Stimulated activated CD8-positive, alpha-beta memory T cell treated with anti-CD3 and anti-CD28 coated beads, Interleukin-4, amount 100 ng/mL, for 4 hours (primary cell): ENCODE measurements at places on chromosomes 16 and 17.

DNA sequence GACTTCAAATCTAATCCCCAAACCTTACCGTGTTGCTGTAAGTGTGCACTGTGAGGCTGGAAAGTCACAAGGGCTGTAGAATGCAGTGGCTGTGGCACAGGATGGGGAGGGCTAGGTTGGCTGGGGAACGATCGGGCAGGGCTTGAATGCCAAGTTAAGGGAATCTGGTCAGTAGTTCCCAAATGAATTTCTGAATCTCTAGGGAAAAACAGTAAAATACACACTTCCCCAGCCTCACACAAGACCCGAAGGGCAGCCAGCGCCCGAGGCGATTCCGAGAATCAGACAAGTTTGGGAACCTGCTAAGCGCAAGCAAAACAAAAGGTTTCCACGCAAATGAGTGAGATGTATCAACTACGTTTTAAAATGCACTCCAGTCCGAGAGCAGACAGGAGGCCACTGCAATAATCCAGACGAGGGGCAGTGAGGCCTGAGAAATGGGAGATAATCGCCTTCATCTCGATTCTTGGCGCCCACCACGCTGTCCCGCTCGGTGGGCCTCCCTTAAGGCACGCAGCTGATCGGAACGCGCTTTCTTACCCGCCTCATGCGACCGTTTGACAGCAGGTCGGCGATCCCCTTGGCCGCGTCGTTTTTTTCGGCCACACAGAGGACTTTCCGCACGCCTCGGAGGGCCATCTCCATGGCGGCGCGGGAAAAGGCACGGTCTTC is 599 bp downstream of the TOP3A start:
- DNase-seq: no peak

DNA sequence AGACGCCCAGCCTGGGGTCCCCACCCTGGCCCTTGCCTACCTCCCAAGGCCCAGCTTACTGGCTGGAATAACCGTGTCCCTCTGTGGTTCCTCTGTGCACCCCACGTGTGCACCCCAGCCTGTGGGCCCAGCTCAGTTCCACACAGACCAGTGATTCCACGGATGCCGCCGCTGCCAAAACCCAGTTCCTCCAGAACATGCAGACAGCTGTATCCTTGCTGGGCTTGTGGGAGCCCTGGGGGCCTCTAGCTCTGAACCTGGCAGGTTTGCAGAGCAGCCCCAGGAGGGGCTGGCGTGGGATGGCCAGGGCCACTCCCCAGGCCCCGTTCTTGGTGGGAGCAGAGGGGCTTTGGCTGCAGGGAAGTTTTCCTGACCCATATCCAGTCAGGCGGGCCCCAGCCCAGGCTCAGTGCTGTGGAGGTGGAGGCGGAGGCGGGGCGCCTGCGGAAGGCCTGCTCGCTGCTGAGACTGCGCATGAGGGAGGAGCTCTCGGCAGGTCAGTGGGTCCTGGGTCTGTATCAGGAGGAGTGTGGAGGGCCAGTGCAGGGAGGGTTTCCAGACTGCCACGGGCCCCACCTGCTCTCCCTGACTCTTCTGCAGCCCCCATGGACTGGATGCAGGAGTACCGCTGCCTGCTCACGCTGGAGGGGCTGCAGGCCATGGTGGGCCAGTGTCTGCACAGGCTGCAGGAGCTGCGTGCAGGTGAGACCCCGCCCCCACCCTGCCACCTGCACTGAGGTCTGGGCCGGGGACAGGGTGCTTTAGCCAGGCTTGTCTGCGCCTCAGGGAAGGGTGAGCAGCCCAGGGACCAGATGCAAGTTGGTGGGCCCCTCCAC is 2.3 kb downstream of the TEDC2 start:
- no peak for DNase-seq

GRCh38 chr16:79651363-79651762 is 50.8 kb upstream of the MAF start:
- no peak for DNase-seq

DNA sequence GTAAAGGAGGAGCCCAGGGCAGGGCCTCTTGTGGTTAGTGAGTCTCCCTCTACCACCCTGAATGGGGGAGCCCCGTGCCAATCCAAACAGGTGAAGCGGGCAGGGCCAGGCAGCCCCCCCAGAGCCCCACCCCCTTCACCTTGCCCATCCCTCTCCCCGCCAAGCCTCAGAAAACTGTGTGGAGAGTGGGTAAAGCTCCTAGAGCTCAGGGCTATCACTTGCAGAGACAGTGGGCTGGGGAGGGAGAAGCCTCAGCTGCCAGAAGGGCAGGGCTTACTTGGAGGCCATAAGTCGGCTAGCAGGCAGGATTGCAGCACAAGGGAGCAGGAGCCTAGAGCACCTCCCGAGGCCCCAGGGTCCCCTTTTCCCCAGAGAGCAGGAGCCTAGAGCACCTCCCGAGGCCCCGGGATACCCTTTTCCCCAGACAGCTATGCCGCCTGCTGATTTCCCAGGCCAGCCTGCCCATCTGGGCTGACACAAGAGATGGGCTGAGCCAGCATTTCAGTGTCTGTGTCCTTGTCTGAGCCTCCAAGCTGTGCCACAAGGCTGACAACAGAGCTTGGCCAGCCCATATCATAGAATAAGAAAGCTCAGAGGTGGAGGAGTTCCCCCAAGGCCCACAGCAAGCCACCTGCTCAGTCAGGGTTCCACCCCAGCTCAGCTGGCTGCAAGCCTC is 6.7 kb upstream of the KRT14 start:
- no peak for DNase-seq

DNA sequence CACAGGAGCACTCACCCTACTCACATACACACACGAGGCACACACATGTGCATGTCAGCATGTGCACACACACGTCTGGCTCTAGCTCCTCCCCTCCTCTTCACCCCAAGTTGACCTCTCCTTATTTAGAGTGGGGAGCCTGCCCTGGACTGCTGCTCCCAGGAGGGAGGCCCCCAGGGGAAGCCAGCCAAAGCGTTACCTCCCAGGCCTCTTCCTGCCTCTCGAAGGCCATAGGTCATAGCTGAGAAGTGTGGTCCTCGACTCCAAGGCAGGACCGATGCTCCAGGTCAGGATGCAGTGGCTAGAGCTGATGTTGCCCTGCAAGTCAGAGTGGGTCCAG is 18.8 kb downstream of the POLR3K start:
- DNase-seq: no peak

- no peak for DNase-seq
Observed at GRCh38 chr17:82299452-82299851, 18.0 kb downstream of the CD7 start.

- DNase-seq: no peak
Observed at GRCh38 chr17:62668091-62668804, 40.8 kb downstream of the MRC2 start.

DNA sequence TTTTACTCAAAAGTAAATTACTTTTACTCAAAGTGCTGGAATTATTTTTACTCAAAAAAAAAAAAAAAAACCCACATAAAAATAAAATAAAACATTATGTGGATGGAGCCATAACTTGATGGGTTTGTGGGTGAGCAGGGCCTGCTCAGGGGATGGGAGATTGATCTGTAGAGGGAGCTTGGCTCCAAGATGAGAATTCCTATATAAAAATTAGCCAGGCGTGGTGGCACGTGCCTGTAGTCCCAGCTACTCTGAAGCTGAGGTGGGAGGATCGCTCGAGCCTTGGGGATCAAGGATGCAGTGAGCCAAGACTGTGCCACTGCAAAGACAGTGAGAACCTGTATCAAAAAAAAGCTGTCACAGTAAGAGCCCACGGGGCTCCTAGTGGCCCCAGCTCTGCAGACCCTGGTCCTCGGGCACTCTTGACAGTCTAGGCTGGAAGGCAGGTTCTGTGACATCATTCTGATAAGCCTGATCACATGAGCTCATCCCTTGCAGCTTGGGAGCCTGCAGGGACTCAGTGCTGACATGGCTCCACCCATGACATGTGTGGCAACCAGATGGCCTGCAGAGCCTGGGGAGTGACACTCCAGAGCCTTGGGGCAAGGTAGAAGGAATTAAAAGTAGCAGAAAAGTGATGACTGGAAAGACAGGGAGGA is 42.5 kb downstream of the ST3GAL2 start:
- DNase-seq: no peak

DNA sequence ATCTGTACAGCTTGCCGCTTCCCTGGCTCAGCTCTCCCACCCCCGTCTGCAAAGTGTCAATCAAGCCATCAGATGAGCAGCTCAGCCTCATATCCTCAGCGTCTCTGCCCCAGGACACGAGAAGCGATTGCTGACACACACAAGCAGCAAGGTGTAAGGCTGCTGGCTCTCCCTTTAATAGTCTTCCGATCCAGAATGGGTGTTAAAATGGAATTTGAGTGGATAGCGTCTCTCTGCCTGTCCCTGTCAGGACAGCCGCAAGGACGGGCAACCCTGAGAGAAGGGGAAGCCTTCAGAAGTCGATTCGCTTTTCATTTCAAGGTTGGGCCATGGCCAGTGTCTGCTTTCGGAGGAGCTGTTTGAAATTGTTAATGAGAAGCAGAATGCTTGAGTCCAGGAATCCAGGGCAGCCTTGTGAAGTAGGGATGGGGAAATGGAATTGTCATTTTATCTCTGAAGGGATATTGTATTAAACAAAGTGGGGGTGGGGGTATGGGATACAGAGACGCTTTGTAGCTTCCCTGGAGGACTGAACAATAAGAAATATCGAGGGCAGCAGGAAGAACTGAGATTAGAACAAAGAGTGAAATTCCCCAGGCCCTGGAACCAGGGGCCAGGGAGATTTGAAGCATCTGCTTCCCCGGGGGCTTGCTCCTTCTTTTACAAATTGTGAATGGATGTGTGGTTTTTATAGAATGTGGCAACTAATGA is 4.7 kb upstream of the PIPOX start:
- DNase-seq: no peak

DNA sequence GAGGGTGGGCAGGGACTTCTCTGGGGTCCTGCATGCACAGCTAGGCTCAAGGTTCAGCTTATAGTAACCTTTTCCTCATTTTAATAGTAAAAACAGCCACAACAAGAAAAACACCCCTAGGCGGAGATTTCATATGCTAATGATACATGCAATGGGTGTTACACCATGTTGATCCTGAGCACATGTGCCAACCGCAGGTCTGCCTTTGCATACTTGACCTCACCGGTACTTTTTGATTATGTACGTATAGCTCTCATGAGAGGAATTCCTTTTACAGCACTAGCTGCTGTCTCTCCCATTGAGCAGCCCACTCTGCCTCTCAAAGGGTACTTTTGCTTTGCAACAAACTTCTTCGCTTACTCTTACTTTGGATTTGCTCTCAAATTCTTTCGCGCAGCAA is 1.9 kb downstream of the KRTAP4-8 start:
- DNase-seq: no peak

- no peak for DNase-seq
Observed at GRCh38 chr16:3920206-3920605, 39.7 kb upstream of the CREBBP start.

DNA sequence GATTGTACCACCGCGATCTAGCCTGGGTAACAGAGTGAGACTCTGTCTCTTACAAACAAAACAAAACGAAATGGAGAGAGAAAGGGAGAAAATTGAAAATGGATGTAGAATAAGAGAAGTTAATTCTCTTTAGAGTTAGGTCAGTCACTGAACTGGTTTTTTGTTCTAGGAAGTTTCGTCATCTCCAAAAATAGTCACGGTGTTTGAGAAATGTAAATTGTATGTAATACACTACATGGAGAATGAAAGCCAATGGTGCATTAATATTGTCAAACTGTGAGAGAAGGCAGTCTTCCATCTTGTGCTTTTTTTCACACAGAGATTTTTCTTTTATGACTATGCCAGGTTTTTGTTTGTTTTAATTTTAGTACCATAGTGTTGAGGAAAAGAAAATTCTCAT is 145.9 kb downstream of the BCAS3 start:
- DNase-seq: no peak
